IMR-90 (cell line): ENCODE measurements at places on chromosomes 7 and 10. TPM values are rescaled to one million over a fixed set of nuclear protein-coding genes. Genes with fewer than 3 reads are reported as not detected.

STEAP4 gene
- total RNA-seq, result not detected in 2 replicates

MYH16 gene
- total RNA-seq, result 0.18 and 0.28 TPM in 2 replicates

SFTPA1 gene
- not detected in 2 replicates for total RNA-seq

SORCS3 gene
- not detected in 2 replicates for total RNA-seq

SH2D4B gene
- total RNA-seq, result not detected in 2 replicates

ANKRD7 gene
- 0.18 and 0.28 TPM in 2 replicates for total RNA-seq

HEPACAM2 gene
- under 0.01 and 0.28 TPM in 2 replicates for total RNA-seq

IL2RA gene
- not detected in 2 replicates for total RNA-seq

RBM28 gene
- 12.4 and 18.6 TPM in 2 replicates for total RNA-seq

GPR15LG gene
- not detected in 2 replicates for total RNA-seq

UCMA gene
- total RNA-seq, result not detected in 2 replicates

DNMBP gene
- 10.9 and 13.6 TPM in 2 replicates for total RNA-seq

PHKG1 gene
- total RNA-seq, result under 0.01 and 0.72 TPM in 2 replicates

TIAL1 gene
- 28.0 and 44.2 TPM in 2 replicates for total RNA-seq

EEPD1 gene
- 7.3 and 8.1 TPM in 2 replicates for total RNA-seq

CTTNBP2 gene
- 11.3 and 11.4 TPM in 2 replicates for total RNA-seq

C10orf53 gene
- not detected in 2 replicates for total RNA-seq

IFIT1B gene
- total RNA-seq, result not detected in 2 replicates

LRCH4 gene
- total RNA-seq, result 5.0 and 6.1 TPM in 2 replicates
